T-helper 22 cell (primary cell): ENCODE measurements at places on chromosomes 16 and 17.

DNA sequence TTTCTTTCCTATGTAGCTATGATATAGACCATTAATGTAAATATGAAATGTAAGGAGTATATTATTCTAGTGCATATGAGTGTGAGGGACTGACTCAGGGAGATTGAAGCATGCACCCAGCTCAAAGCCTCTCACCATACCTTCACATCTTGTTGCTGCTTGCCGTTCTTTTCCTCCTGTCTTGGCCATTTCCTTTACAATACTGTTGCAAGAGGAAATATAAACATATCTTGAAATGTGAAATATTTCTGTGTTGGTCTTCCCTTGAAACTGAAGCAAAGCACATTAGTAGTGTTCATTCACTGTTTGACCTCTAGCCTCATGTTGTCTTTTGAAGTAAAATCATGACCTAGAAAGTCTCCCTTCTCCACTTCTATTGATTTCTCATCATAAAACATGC is 46.6 kb downstream of the PHKB start:
- DNase-seq, result no peak

GRCh38 chr17:19911033-19911432 is 43.3 kb upstream of the ULK2 start:
- DNase-seq, result no peak

DNA sequence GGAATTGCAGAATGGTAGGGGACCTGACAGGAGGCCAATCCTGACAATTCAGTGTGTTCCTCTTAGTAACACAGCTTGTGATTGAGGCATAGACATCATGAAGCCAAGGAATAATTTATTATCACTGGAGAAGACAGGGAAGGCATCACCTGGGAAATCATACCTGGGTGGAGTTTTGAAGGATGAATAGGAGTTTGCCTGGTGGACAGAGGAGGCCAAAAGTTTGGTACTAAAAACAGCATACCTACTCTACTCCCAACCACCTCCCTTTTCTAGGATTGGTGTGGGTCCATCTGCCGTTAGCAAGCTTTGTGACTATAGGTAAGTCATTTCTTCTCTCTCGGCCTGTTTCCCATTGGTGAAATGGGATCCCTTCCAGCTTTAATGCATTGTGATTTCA is 88.0 kb downstream of the RAB11FIP4 start:
- DNase-seq, result no peak

GRCh38 chr17:63998050-63998720 is at the start of gene PRR29:
TSS of gene PRR29 (plus strand) at chr17:63998351. CDS start at chr17:63998365, 14 bp downstream.
- DNase-seq, result peak; percentile 62

GRCh38 chr16:86092586-86093480 is 193.9 kb downstream of the IRF8 start:
- DNase-seq, result no peak

DNA sequence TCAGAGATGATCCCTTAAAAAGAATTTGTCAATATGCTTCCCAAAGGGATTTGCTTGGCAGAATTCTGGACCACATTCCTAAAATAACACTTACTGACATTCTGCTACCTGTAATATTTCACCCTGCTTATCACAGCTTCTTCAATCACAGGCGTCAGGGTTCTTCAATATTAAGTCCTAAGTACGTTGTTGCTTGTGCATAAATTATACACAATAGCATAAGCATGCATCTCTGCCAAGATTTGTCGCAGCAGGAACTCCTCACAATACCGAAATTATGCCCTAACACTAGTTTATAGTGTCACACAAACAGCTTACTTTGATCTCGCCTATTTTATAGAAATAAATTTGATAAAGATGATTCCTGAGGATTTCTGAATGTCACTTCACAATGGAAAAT is 48.9 kb downstream of the UBE2G1 start:
- no peak for DNase-seq

DNA sequence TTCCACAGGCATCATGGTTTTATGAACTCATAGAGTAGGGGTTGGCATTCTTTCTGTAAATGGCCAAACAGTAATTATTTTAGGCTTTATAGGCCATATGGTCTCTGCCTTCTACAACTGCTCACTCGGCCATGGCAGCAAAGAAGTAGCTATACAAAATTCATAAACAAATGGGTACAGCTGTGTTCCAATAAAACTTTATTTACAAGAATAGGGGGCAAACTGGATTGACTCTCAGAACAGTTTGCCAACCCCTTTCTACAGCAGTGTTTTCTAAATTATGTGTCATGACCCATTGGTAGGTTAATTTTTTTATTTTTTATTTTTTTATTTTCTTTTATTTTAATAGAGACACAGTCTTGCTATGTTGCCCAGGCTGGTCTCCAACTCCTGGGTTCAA is 20.4 kb downstream of the GOT2 start:
- DNase-seq, result no peak

- no peak for DNase-seq
These were observed 7.0 kb downstream of the DPEP1 start for GRCh38 chr16:89620406-89620841.

DNA sequence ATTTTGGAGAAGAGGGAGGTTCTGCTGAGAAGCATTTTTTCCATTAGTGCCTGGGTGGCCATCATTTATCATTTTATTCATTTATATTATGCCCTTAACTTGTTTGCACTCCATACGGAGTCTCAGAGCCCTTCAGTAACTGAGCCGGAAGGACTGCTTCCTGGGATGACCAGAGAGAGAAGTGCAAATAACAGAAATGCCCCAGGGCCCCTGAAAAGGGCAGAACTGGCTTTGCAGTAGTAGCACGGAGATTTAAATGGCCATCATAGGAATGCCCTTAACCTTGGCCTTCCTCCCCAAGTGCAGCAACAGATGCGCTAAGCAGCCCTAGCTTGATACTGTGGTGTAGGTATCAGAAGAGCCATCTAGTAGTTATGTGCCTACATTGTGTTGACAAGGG is 58.5 kb downstream of the NUP93 start:
- no peak for DNase-seq

GRCh38 chr17:67137860-67138259 is 93.5 kb downstream of the CACNG1 start:
- DNase-seq, result no peak

GRCh38 chr17:78484271-78485246 is 92.6 kb downstream of the DNAH17 start:
- DNase-seq, result peak; percentile 28

DNA sequence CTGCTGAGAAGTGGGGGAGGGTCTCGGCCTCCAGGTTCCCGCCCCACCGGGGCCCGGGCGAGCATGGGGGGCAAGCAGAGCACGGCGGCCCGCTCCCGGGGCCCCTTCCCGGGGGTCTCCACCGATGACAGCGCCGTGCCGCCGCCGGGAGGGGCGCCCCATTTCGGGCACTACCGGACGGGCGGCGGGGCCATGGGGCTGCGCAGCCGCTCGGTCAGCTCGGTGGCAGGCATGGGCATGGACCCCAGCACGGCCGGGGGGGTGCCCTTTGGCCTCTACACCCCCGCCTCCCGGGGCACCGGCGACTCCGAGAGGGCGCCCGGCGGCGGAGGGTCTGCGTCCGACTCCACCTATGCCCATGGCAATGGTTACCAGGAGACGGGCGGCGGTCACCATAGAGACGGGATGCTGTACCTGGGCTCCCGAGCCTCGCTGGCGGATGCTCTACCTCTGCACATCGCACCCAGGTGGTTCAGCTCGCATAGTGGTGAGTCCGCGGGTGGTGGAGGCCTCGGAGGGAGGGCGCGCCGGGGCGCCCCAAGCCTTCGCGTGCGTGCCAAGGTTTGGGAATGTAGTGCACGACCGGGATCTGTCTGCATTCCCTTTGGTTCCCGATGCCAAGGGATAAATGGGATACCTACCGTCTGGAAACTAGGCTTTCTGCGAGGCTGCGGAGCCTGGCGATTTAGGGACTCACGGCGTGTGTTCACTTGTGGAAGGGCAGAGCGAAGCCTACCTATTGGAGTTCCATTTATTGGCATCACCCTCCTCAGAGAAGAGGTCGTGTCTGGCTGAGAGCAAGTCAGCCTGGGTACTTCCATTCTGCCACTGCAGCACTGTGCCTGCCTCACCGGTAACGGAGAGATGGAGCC is 1.0 kb downstream of the ZNRF1 start:
- peak; percentile 46 for DNase-seq

DNA sequence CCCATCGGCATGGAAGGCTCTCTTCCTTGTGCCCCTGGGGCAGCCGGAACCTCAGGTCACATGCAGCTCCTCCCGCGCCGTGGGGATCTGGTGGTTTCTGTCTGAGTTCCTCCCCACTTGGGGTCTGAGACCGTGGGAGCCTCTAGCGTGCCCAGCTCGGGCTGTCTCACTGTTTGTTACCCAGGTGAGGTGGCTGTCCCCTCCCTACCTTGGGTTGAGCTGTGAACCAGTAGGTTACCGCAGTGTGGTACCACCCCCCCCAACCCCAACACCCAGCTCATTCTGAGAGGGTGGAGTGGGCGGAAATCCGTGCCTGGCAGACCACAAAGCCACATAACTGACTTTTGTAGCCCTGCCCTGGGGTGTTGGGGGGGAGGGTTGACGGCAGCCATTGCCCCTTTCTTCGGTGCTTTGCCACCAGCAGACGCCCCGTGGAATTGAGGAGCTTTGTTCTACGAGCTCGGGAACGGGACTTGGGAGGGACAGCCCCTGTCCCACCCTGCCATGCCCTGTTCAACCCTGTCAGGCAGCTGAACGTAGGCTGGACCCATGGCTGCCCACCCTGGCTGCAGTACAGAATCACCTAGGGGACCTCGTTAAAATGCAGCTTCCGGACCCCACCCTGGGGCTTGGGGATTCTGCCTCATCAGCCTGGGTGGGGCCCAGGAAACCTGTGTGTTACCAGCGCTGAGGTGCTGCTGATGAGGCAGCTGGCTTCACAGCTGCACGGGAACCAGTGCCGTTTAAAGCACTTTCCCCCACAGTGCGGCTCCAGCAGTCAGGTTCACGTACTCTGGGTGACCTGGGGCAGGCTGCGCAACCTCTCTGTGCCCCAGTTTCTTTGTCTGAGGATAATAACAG is 18.5 kb downstream of the RAP1GAP2 start:
- peak; percentile 94 for DNase-seq

- DNase-seq, result no peak
These were observed 104.7 kb downstream of the PITPNC1 start for GRCh38 chr17:67481808-67482207.

DNA sequence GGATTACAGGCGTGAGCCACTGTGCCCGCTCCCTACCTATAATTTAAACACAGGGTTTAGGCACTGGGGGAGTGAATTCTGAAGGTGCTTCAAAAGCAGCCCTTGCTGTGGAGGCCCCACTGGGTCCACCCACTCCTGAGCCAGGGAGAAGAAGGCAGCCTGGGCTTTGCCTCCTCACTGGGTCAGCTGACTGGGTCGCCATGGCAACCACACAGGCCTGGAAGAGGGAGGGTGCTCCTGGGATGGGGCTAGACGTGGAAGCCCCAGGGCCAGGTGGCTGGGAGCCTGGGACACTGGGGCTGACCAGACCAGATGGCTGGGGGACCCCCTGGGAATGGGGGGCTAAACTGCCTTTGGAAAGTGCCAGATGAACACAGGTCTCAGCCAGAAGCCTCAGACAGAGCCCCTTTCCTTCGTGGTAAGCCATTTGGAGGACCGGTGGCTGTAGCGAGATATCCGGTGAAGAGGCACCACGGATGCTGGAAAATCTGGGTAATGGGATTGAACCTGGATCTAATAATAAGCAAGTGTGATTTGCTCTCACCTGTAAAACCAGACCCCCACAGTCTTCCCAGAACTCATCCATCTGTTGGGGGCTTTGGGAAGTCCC is 32.9 kb downstream of the TRARG1 start:
- no peak for DNase-seq

GRCh38 chr17:21464611-21465021 is 88.5 kb downstream of the KCNJ12 start:
- no peak for DNase-seq

DNA sequence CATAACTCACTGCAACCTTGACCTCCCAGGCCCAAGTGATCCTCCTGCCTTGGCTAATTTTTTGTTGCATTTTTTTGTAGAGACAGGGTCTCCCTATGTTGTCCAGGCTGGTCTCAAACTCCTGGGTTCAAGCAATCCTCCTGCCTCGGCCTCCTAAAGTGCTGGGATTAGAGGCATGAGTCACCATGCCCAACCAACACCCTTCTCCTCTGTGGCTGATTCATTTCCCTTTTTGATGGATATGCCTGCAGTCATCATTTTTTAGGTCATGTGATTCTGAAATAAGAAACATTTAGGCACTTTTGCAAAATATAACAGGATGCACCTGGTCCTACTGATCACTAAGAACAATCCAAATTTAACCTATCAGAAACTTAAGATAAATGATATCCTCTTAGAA is 44.0 kb upstream of the YPEL2 start:
- DNase-seq, result no peak

DNA sequence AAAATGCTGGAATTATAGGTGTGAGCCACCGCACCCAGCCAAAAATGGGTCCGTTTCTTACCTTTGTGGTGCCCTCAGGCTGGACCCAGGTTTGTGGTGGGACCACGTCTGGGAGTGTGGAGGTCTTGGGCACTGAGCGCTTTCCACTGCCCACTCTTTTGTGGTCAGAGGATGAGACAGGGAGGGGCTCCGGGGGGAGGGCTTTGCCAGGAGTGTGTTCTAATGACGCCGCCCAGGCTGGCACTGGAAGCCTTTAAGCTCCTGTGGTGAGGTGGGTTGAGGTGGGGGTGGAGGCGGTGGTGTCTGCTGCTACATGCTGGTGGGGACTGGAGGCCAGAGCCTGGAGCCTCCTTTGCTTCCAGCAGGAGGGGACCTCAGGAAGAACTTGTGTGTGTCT is 12.8 kb upstream of the ADCY7 start:
- no peak for DNase-seq

GRCh38 chr16:85879975-85880831 is 18.8 kb upstream of the IRF8 start:
- no peak for DNase-seq

DNA sequence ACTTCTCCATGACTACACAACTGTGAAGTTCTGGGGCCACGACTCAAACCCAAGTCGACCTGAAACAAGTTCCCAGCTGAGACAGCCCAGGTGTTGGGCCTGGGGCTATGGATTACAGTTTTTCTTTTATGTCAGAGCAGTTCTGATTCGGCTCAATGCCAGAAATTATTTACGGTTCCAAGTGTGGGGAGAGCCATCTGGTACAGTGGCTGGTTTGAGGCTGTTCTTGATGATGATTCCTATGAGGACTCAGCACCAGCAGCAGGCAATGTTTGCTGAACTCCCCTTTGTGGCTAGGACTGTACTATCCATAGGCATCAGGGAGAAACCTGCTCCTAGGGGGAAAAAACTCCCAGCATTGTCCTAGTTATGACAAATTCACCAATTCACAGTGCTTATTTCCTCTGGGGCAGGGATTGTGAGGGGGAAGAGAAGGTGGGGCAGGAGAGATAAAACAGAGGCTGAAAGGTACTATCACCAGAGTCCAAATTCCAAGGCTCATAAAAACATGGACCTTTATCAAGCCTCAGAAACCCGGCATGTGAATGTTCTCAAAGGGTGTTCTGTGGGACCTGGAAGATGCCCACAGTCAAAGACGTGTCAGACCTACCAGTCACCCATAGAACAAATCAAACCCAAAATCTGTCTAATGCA is 18.2 kb upstream of the CMTM4 start:
- no peak for DNase-seq

- DNase-seq, result no peak
These were observed 62.1 kb downstream of the GAN start for GRCh38 chr16:81376880-81377279.

DNA sequence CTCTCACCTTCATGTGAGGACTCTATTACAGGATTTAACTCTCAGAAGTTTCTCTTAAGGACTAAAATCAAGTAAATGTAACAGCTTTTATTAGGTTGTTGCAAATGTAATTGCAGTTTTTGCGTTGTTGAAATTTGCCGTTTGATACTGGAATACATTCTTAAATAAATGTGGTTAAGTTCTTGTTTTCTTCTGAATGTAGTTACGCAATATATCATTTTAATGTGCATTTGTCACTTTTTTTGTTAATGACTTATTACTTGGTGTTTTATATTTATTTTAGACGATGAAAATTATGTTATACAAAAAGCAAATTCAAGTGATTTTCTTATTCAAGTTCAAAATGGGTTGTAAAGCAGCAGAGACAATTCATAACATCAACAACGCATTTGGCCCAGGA is 76.3 kb downstream of the TTC19 start:
- DNase-seq, result no peak
